ENCODE measurements at places on chromosomes 5 and 9.

DNA sequence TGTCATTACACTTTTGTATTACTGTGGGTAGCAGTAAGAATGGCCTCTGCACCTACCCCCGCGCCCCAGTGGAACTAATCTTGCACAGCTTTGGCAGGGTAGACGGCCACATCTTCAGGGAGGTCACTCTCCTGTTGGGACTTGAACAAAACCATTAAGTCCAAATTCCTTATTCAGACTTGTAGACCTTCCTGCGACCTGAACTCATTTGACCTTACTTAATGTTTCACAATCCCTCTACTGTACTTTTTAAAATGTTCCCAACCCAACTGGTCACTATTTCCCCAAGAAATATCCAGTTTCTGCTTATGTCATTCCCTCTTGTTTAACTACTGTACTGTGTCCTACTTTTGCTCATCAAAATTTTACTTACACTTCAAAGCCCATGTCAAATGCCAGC is 5.3 kb upstream of the FAM120AOS start:
- no peak for DNase-seq

GRCh38 chr5:24388448-24388847 is 256.3 kb downstream of the CDH10 start:
- DNase-seq = no peak

DNA sequence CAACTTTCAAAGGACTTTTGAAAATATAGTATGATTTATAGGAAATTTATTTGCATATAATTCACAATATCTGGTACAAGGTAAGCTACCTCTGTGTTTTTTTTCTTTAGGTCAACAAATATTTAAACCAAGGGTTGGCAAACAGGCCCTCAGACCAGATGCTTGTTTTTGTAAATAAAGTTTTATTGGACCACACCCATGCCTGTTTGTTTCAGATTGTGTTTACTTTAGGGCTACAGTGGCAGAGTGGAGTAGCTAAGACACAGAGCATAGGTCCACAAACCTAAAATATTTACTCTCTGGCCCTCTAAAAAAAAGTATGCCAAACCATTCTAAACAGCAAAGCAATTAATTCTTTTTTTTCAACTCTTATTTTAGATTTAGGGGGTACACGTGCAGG is 119.7 kb upstream of the CCDC152 start:
- no peak for DNase-seq

GRCh38 chr5:180592176-180592575 is 877 bp upstream of the SCGB3A1 start:
- no peak for DNase-seq

GRCh38 chr5:67401172-67401571 is 204.6 kb upstream of the CD180 start:
- no peak for DNase-seq

DNA sequence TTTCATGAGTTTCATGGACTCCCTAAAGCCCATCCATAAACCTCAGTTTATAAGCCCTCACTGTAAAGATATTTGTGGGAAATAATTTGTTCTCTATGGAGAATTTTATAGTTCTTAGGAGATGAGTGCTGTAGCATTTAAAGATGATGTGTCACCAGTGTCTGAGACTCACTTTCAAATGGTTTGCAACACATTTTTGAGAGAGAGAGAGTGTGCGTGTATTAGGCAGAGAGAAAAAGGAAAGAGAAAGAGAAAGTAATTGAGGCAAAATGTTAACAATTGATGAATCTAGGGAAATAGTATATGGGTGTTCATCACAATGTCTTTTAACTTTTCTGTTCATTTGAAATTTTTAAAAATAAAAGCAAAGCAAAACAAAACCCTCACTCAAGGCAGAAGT is 479.0 kb downstream of the ZSWIM6 start:
- DNase-seq = no peak

DNA sequence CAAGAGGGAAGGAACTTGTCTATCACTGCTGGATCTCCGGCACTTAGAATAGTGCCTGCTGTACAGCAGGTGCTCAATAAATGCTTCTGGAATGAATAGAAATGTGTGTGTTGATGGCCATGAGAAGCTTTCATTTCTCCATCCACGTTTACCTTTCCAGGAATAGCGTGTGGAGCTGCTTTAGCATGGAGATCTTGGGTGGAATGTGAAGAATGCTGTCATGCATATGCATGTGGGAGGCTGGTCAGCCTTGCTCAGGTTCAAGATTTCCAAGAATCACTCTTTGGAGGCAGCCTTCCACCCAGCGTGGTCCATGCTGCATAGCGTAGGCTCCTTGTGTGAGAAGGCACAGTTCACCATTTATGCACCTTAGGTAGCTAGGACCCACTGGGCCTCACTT is 19.2 kb downstream of the COL15A1 start:
- DNase-seq = no peak

DNA sequence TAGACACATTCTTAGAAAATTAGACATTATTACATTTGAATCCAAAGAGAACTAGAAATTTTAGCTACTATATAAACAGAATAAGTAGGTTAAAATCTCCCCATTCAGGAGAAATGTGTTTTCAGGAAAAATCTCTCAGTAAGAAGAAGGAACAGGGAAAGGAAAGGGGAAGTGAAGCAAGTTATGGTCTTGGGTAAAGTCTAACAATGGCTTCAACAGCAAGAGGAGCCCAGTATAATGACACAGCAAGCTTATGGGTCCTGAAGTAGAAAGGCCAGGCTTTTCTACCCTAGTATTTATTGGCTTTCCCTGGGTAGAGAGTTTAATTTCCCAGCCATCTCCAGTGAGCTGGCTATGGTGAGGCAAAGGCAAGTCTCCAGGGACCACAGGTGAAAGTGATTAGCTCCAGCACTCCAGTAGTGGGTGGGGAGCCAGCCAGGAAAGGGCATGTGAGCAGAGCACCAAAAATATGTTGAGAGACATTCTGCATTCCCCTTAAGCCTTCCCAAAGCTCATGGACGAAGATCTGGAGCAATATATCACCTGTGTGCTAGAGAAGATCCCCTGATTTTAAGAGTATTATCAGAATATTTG is 981.7 kb downstream of the NR2F1-AS1 start:
- no peak for DNase-seq

DNA sequence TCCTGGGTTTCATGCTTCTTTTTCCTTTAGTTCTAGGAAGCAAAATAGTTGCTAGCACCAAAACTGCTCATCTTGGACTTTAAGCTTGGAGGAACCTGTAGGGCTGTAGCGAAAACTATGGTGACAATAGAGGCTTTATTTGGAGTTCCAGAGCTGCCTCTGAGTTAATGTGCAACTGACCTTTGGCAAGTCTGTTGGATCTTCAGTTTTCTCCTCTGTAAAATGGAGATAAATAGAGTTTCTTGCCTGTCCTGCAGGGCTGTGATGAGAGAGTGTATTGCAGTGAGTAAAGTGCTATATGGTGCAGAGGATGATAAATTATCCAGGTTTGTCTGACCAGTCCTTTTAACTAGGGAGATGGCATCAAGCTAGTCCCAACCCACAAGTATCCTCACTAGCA is 417.0 kb downstream of the MAN2A1 start:
- DNase-seq = no peak

DNA sequence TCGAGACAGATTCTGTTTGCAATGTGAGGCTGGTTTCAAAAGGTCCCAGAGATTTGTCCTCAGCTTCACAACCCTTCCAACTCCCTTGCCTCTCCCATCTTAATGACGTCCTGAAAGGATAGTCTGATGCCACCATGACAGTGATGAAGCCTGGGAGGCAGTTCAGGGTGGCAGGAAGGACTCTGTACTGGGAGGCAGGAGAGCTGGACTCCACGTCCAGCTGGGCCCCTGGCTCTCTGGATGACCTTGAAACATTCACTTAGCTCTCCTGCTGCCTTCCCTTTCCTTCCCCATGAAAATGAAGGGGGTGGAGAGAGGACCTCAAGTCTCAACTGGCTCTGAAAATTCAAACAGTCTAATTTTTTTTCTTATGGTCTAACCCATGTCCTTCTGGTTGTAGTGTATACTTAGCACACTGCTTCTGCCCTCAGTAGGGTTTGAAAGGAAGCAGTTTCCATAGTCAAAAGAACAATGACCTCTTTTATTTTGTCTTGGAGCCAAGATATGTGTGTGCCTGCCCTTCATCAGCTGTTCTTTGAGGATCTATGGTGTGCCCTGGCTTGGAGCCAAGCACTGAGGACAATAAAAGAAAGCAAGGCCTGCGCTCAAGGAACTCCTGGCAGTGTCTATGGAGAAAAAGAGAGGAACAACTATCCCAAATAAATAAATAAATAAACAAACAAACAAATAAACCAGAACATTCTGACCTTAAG is 188.3 kb downstream of the GRIA1 start:
- no peak for DNase-seq

All from activated effector memory CD4-positive, alpha-beta T cell treated with anti-CD3 and anti-CD28 coated beads, Interleukin-2, amount 50 U/mL, for 16 hours (primary cell).